ENCODE measurements at places on chromosomes 1 and 21. TPM values are rescaled to one million over a fixed set of nuclear protein-coding genes. Genes with fewer than 3 reads are reported as not detected.

TMEM39B gene
- total RNA-seq, result 18.1 TPM

KANK4 gene
- 6.4 TPM for total RNA-seq

PYHIN1 gene
- total RNA-seq, result 2.6 TPM

KAZN gene
- total RNA-seq, result 33.5 TPM

TSTD1 gene
- total RNA-seq, result 50.6 TPM

KPRP gene
- not detected for total RNA-seq

OLFML2B gene
- 17.5 TPM for total RNA-seq

THEM5 gene
- total RNA-seq, result not detected

OR2T35 gene
- total RNA-seq, result not detected

CELA2B gene
- total RNA-seq, result not detected

BEND5 gene
- 3.4 TPM for total RNA-seq

C1QC gene
- 353 TPM for total RNA-seq

GRCh38 chr1:47754221-47754620, 243.0 kb downstream of the TRABD2B start:
- no peak for DNase-seq

DNA sequence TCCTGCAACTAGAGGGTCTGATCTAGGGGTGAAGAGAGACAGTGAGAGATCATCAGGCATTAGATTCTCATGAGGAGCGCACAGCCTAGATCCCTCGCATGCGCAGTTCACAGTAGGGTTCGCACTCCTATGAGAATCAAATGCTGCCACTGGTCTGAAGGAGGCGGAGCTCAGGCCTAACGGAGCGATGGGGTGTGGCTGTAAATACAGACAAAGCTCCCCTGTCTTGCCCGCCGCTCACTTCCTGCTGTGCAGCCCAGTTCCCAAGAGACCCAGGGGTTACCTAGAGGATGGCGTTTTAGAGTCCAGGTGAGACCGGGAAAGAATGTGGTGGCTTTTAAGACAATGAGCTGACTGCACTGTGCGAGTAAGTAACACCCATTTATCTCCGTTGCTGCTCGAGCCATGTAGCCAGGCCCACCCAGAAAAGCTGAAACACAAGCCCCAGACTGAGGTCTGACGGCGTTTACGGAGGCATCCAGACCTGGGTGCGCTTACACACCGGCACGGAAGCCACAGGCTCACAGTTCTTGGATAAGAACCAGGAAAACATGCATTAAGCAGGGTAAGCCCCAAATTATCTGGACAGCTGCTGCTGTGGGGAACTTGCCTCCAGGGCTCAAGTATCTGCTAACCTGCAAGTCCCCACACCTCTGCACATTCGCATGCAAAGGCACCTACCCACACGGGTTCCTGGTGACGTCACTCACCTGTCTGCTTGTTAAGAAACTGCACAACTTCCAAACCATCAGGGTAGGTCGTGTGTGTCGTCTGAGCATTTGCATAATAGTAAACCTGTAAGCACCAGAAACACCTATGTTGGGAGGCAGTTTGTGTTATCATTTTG, 12.5 kb downstream of the TCP10L start:
- DNase-seq, result no peak

DNA sequence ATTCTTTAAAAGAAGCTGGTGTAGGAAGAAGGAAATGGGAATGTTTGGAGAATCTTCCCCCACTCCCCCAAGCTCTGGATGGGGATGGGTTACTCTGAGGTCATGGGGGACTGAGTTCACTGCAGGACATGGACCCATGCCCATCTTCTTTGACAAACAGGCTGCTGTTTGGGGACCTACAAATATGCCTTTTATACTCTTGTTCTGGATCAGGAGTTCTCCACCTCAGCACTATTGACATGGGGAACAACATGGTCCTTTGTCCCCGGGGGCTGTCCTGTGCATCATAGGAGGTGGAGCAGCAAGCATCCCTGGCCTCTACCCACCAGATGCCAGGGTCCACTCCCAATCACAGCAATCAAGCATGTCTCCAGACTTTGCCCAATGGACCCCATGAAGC, 365.8 kb upstream of the C1orf174 start:
- no peak for DNase-seq

DNA sequence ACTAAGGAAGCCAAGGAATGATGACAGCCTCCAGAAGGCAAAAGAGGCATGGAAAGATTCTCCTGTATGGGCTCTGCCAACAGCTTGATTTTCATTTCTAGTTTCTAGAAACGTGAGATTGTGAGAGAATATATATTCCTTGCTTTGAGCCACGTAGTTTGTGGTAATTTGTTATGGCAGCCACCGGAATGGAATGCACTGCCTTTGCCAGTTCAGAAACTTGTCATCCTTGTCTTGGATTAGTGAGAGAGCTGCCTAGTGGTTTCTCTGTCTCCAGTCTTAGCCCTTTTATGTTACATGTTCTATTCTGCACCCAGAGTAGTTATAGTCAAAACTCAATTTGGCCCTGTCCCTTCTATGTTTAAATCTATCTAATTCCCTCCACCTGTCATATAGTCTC, 216.0 kb upstream of the PTGFR start:
- DNase-seq, result no peak

- DNase-seq, result no peak
Observed at GRCh38 chr1:46084553-46085451, 47.6 kb downstream of the PIK3R3 start.

DNA sequence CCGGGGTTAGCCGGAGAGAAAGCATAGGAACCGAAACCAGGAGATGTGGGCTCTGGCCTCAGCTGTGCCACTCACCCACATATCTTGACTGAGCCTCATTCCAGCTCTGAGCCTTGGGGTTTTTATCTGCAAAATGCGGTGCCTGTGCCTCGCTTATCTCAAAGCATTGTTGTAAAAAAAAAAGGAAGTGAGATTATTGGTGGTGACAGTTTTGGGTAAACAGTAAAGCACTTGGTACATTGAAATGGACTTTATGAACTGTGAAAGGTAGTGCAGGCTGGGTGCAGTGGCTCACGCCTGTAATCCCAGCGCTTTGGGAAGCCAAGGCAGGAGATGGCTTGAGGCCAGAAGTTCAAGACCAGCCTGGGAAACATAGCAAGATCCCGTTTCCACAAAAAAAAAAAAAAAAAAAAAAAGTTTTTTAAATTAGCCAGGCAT, 3.8 kb downstream of the PTAFR start:
- DNase-seq, result no peak

GRCh38 chr21:42744520-42745445, 91.4 kb downstream of the PDE9A start:
- peak; percentile 54 for DNase-seq

DNA sequence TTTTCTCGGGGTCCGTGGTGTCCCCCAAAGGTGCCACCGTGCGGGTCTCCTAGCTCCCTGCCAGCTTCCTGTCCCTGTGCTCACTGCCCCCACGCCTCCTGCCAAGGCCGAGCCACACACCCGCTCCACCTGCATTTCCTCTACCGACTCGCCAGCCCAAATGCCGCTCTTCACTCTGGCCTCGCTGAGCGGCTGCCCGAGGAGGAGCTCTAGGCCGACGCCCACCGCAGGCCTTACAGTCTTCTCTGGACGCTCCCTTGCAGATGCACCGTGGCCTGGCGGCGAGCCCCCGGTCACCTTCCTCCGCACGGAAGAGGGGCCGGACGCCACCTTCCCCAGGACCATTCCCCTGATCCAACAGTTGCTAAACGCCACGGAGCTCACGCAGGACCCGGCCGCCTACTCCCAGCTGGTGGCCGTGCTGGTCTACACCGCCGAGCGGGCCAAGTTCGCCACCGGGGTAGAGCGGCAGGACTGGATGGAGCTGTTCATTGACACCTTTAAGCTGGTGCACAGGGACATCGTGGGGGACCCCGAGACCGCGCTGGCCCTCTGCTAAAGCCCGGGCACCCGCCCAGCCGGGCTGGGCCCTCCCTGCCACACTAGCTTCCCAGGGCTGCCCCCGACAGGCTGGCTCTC, 26.3 kb downstream of the FTCD start:
- DNase-seq, result peak; percentile 57

- DNase-seq, result no peak
Observed at GRCh38 chr21:28336314-28336713, 656.4 kb downstream of the LTN1 start.

DNA sequence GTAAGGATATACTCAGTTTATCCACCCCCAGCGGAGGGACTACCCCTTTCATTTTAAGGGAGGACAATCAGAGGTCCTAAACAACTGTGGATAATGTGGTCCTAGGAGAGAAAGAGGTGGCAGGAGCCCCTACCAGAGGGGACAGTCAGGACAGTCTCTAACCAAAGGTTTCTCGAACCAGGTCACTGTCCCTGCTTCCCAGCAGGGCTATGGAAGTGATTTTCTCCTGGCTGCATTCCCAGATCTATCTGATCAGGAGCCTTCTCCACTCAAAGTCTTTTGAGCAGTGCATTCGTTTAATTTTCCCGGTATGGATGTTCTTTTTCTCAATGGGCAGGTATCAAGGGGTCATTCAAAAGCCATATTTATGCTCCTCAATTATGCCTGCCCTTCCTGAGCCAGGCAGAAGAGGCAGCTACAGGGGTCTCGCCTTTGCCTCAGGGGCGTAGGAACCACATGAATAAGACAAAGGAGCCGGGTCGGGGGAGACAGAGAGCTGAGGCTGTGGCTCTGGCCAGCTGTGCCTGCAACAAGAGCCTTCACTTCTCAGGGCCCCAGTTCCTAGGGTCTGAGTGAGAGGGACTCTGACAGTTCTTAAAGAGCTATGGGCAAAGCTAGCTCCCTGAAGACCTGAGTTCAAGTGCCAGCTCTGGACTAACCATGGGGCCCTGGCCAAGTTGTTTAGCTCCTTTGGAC, 62.5 kb upstream of the DMRTB1 start:
- DNase-seq, result no peak

- no peak for DNase-seq
Observed at GRCh38 chr21:36791180-36791579, 92.3 kb downstream of the SIM2 start.

DNA sequence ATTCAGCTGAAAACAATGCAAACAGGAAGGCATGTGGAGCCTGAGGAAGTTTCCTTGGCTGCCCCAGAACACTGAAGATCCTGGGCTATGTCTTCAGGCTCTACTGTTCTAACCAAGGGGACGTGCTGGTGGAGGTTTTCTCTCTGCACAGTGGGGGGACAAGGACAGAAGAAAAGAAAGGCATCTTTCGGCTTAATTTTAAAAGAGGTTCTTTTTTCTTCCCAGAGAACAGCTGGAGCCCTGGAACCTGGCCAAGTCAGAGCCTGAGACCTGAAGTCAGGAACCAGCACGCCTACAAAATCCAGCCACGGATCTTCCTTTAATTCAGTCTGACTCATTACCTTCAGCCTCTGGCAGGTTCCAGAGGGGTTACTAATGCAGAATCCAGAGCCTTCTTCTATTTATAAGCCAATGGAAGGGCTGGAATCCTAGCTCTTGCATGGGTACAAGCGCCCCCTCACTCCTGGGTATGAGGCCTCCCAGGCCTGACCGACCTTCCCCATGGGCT, 19.8 kb downstream of the CTNNBIP1 start:
- DNase-seq, result no peak

DNA sequence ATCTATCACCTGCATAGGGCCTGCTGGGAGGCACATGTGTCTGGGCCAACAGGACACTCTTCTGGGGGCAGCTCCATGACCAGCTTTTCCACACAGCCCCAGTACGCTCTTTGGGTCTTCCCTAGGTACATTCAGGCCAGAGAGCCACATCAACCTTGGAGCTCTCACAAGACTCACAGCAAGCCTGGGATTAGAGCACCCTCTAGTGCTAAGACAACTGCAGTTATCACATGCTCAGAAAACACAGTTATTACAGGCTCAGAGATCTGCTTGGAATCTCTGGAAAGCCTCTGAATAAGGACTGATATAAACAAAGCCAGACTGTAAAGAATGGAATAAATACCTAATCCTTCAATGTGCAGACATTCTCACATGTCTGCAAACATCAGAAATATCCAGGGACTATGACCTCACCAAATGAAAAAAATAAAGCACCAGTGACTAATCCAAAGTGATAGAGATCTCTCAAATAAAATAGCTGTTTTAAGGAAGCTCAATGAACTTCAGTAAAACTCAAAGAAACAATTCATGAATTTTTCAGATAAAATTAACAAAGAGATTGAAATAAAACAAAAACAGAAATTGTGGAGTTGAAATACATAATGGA, 563.9 kb upstream of the NR5A2 start:
- no peak for DNase-seq

DNA sequence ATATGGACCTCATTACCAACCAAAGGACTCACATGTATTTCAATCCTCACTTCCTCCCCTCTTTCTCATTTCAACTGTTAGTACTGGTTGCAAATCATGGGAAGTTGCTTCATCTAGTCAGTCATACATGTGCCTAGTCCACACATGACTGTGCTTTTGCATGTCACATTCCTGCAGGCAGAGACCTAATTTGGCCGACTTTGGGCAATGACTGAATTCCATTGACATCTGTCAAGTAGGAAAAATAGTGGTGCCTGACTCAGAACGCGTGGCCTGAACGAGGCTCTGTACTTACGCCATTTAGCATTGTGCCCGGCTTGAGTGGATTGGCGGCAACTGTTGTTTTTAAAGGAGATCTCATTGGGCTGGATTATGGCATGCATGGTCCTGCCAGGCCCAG, 18.0 kb downstream of the PTPRU start:
- DNase-seq, result no peak

DNA sequence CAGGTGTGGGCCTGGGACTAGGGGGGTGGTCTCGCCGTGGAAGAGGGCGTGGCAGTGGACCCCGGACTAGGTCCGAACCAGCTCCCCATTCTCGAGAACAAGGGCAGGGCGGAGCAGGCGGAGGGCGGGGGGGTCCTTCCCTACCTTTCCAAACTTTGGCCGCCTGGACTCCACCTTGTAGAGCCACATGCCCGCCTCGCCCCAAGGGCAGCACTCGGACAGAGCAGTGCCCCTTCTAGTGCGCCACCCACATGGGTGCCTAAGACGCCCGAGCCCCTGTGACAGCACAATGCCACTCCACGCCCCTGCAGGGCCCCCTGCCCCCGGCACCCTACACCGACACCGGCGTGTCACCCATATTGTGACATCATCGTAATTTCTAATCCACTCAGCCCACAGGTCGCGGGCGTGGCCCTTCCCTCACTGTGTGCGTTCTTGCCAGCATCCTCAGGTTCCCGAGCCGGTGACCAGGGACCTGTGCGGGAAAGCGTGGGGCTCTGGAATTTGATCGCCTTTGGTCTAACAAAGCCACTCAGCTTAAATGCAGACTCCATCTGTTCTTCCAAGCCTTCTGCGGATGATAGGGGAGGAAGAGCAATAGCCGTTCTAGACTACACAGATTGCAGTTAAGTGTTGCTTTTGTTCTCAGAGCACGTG, 553 bp upstream of the STMN1 start:
- DNase-seq, result peak; percentile 67

DNA sequence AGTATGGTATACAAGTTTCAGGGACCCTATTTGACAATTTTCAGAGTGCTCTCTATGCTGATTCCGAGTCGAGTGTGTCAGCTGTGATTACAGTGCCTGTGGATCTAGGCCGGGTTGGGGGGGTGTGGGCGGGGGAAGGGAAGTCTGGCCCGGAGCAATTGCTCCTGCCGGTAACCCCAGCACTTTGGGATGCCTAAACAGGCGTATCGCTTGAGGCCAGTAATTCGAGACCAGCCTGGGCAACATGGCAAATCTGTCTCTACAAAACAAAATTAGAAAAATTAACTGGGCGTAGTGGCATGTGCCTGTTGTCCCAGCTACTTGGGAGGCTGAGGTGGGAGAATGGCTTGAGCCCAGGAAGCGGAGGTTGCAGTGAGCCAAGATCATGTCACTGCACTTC, 1.6 kb upstream of the IL10RB start:
- DNase-seq, result no peak

GRCh38 chr21:39313042-39313570, 326 bp downstream of the BRWD1 start:
- no peak for DNase-seq

- peak; percentile 78 for DNase-seq
Observed at GRCh38 chr1:205939690-205940330, 3.4 kb downstream of the SLC26A9 start.
